ENCODE measurements at places on chromosomes 5 and 9.

DNA sequence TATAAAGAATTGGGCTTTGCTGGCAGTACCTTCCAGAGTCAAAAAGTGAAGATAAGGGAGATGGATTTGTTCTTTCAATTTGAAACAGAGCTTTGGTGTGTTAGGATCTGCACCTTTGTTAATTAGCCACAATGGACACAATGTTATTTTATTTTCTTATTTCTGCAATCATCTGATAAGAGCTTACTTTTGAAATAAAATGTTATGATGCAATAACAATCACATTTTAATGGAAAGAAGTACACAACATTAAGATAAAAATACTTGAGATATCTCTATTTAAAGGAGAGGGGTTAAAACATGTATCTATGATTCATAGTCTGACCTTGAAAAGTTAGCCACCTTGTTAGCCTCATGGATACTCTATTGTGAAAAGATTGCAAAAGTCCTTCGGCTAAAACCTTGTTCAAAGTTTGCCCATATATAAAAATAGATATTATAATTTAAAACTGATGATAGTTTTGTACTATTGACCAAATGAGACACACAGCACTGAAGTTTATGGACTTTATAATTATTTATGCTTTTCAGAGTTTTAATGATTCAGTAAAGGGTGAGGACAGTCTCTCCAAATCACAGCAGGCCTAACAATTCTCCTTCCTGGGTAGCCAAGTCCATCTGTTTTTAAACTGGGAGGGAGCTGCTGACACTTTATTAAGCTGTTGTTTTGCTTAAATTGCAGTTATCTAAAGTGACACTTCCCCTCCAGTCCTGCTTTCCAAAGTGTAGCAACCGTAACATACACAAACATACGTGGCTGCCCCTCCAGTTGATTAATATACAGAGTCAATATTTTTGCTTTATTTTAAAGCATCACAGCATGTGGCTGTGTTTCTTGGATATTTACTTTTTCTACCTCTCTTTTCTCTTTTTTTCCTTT is 47.6 kb upstream of the DAP start:
- no peak for DNase-seq

- DNase-seq: no peak
Measured at GRCh38 chr9:86732514-86733171, 214.7 kb downstream of the GAS1 start.

DNA sequence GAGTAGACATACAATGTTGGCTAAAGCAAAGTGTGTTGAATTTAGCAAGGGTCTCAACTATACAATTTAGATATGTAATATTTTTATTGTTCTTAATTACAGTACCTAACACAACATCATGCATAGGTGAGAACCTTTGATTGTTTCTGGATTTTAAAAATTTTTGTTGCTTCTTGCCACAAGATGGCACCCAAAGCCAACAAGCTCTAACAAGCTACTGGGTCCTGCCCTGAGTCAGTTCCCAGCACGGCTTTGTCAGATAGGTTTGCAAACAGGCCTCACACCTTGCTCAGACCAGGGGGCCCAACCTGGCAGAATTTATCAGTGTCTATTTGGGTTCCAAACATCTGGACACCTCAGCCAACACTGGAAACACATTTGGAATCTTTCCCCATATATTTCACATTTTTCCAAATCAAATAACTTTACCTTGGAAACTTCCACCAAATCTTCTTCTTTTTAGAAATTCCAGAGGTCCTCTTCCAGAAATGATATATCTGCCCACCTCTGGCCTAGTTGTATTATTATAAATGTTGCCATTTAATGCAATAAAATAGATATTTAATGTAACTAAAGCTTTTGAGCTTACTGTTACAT is 49.5 kb upstream of the EGFLAM start:
- DNase-seq: no peak

GRCh38 chr5:1720396-1721110 is 79.1 kb downstream of the MRPL36 start:
- no peak for DNase-seq

DNA sequence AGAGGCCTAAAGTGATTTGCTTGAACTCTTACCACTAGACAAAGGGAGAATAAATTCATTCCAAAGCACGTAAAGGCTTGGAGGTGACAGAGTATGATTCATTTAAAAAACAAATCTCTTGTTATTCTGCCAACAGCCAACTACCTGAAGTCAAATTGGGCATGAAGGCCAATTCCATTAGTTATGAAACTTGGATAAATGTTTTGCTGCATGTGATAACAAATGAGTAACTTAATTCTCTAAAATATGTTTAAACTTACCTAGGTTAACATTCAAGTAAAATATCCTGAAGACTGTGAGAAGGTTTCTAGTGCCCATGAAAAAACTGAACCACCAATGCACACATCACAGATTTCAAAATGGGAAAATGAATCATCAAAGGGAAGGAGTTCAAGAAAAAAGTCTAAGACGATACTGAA is 120.1 kb upstream of the TSLP start:
- no peak for DNase-seq

DNA sequence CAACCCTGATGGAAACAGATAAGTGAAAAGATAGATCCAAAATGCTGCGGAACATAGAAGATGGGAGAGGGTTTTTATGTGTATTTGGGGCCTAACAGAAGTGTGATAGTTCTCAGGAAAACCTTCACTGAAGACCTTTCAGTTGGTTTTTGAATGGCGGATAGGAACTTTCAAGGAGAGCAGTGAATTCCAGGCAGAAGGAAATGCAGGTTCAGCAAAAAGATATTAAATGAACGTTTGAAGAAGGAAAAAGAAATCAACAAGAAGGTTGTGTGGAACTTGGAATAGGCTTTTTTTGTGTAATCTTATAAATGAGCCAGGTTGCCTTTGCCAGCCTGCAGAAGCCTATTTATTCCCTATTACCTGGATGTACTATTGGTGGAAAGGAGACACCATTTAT is 2.1 kb downstream of the PPIP5K2 start:
- DNase-seq: no peak

DNA sequence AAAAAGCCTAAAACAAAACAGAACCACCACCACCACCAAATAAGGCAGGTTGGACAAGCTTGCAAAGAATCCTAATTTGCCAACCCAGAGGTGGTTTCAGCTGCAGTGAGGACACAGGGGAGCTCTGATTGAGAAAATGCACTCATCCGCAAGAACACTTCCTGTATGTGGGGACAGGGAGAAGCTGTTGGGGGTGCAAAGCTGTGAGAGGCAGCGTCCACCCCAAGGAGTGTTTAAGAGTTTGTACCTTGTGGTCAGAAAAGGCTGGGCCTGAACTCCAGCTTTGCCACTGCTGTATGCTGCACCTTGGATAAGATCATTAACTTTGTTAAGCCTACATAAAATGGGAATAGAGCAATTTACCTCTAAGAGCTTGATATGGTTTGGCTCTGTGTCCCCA is 511.7 kb downstream of the BNC2 start:
- DNase-seq: no peak

DNA sequence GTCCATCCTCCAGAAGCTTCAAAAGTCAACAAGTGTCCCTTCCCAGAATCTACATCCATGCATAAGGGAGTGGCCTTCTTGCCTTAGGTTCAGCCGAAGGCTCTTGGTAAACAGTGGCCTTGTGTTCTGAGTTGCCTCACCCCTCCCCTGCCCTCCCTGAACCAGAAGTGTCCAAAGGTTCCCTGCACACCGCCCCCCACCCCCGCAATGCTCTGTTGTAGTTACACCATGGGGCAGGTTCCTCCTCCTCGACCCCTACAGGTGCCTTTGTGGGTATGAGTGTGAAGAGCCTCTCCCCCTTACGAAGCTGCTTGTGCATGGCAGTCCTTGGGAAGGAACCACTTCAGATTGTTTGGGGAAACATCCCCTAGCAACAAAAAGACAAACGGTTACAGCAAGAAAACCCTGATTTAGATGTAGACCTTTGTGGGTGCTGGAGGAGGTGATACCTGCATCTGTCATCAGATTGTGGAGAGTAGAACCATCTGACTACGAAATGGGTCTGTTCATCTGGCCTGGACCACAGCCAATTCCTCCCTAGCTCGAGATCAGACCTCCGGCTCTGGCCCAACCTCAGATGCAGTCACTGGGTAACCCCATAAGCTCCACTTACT is 7.1 kb downstream of the SPACA9 start:
- no peak for DNase-seq

- DNase-seq: no peak
Measured at GRCh38 chr9:120156376-120156775, 423.6 kb downstream of the CDK5RAP2 start.

DNA sequence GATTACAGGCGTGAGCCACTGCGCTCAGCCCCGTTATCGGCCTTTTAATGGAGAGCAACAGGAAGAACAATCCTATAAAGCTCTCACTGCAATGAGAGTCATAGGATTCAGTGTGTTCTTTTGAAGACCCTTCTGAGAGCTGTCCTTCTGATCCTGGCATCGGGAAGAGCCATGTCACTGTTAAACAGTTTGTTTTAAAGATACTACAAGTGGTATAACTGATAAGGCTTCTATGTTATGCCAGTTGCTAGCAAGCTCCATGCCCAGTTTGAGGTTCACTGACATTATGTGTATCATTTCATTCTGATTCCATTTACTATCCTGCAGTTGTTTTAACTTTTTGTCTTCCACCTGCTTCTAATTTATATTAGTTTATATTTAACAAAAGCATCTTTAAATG is 55.8 kb downstream of the GNAQ start:
- DNase-seq: no peak

- DNase-seq: no peak
Measured at GRCh38 chr9:133463234-133463863, 3.6 kb downstream of the CACFD1 start.

Measured in RWPE2 (cell line).